ENCODE measurements at places on chromosomes 4 and X.

DNA sequence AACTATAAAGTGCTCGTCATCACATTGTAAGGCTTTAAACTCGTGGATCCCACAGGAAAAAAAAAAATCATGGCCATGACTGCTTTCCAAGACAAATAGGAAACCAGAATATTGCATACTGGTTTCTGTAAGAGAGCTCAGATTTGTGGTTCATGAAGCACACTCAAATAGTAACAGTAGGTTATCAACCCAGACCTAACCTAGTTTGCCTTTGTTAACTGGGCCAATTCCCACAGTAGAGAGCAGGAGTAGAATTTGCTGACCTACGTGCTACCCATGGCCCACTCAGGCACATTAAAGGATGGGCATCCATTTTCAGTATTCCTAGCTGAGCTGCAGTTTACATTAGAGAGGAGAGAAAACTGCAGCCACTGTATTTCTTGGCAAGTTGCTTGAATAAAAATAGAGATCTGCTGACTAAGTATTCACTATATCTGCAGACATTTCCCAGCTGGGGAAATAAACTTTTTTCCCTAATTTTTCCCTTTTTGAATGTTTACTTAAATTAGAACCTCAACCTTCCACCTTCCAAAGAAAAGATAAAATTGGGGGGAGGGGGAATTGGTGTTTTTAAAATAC lies 218.5 kb downstream of the SPANXN3 start:
- no peak for DNase-seq

GRCh38 chr4:63155561-63155960 lies 1253.7 kb downstream of the TECRL start:
- no peak for DNase-seq

DNA sequence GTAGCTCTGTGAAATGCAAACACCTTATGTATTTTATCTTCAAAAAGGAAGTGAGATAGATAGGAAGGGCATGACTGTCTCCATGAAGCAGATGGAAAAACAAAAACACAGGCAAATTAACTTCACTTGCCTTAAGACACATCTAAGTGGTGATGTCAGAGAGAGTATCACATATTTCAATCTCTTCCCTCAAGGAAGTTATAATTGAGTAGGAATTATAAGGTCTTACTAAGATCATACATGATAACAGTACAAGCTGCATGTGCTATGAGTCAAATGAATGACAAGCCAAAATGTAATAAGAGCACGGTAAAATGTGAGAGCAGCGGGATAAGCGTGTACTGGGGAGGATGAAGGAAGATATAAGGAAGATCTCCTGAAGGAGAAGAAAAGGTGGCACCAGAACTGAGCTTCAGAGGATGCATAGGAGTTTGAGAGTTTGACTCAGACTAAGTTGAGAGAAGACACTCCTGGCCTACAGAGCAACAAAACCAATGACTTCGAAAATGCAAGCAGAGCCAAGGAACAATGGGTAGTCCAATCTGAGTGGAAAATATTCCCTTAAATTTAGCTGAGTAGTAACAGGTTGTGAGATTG lies 43.3 kb upstream of the GALNT7 start:
- no peak for DNase-seq

- DNase-seq = no peak
Observed at GRCh38 chr4:40311811-40312346, 23.3 kb upstream of the CHRNA9 start.

DNA sequence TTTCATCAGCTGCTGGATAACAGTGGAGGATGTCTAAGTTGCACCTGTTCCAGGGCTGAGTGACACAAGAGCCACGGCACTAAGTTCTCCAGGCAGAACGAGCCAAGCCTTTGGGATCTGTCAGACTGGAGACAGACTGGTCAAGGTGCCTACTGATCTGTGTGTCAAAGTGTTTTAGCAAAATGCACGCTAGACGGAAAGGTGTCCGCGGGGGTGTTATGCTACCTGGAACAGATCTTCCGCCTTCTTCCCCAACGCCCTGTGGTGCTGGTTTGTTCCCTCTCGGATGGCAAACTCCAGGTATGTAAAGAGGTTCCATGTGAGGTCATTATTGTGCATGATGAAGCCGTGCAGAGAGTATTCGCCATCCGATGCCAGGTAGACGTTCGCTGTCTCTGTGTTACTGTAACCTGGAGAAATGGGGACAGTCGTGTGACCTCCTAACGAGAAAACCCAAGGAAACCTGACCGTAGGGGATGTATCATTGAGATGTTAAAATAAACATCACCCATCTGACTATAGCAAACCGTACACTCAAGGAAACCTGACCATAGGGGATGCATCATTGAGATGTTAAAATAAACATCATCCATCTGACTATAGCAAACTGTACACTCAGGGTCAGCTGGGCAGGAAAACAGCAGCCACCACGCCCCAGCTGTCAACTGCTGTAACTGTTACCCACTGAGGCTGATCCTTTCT lies 29.7 kb upstream of the SLC25A6 start:
- DNase-seq = no peak

DNA sequence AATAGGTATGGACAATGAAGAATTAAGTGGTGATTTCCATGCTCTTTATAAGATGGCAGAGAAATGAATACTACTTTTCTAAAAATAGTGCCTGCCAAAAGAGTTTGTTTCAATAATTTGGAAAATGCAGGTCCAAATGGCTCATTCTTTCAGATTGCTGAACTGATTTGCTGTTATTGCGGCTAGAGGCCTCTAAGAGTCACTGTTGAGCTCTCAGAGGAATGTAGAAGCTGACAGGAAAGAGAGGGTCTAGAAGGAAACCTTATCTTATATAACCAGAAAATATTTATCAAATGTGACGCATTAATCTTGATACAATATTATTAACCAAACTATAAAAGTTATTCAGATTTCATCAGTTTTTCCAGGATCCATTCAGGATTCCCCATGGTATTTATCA lies 65.7 kb upstream of the PAGE1 start:
- no peak for DNase-seq

DNA sequence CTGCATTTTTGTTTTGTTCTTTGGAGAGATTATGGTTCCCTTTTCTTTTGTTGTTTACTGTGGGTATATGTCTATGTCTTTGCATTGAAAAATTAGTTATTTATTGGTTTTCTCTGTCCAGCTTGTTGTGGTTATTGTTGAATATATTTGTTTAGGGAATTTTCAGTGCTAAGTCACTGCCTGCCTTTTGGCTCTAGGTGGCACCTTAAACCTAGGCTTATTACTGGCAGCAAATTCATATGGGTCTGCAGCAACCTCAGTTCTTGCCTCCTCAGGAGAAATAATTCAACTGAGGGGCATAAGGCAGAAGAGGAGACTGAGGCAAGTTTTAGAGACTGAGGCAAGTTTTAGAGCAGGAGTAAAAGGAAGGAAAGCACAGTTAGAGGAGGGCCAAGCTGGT lies 1157.3 kb upstream of the AGA start:
- DNase-seq = no peak

DNA sequence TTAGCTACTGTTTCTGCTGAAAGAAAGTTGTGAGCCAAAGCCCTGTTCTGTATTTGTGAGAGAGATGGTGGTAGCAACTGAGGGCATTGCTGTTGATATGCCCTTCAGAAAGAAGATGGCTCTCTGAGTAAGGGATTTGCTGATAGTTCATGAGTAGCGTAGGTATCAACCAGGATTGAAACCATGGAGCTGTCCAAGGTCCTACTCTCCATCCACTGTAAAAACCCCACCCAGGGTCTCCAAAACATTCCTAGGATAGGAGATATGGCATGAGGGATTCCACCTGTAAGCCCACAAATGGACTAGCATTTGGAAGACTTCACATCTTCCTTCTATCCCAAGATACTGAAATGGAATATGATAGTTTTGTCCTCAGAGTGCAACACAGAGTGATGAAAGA lies 277.1 kb upstream of the PRKX start:
- no peak for DNase-seq

DNA sequence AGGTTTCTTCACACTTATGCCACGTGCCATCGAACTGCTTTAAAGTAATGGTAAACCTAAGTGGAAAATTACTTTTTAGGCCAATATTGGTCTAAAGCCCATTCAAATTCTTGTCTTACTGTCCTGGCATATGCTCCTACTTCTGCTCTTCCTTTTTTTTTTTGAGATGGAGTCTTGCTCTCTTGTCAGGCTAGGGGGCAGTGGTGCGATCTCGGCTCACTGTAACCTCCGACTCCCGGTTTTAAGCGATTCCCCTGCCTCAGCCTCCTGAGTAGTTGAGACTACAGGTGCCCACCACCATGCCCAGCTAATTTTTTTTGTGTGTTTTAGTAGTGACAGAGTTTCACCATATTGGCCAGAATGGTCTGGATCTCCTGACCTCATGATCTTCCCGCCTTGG lies 129.0 kb upstream of the TECRL start:
- no peak for DNase-seq

DNA sequence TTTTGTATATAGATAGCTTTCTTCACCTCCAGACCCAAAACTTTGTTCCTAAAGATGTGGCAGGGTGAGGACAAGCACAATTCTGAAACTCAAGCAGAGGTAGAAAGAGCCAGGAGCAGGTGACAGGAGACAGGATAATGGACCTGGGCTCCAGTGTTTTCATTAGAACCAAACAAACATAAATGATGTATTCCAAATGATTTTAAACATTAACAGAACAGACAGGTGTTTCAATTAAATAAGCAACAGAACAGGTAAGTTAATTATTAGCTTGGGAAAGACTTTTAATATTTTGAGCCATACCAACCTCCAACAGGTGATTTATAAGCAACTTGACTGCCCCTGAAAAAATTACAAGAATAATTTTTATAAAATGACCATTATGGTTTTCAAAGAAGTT lies 459.4 kb upstream of the LCORL start:
- DNase-seq = no peak

DNA sequence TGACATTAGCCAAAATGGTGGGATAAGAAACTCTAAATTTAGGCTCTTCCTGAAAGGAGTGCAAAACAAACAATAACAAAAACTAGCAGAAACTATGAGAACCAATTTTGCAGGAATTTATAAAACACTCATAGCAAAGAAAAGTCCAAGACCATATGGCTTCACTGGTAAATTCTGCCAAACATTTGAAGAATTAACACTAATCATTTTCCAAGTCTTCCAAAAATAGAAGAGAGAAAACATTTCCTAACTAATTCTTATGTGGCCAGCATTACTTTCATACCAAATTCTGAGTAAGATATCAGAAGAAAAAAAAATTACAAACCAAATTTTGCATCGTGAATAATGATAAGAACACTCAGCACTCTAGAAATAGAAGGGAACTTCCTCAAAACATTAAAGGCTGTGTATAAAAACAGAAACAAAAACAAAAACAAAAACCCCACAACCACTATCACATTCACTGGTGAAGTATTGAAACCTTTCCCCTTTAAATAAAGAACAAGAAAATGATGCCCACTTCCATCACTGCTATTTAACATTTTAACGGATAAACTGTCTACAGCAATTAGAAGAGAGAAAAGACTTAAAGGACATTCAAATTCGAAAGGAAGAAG lies 524.3 kb upstream of the GALNTL6 start:
- no peak for DNase-seq

DNA sequence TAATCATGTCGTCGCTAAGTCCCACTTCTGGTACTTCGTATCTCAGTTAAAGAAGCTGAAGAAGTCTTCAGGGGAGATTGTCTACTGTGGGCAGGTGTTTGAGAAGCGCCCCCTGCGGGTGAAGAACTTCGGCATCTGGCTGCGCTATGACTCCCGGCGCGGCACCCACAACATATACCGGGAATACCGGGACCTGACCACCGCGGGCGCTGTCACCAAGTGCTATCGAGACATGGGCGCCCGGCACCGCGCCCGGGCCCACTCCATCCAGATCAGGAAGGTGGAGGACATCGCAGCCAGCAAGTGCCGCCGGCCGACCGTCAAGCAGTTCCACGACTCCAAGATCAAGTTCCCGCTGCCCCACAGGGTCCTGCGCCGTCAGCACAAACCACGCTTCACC lies 11.3 kb downstream of the PNCK start:
- no peak for DNase-seq

- no peak for DNase-seq
Observed at GRCh38 chr4:126715067-126715466, 917.7 kb upstream of the INTU start.

GRCh38 chrX:66015152-66015831 lies 24.6 kb downstream of the VSIG4 start:
- DNase-seq = no peak

DNA sequence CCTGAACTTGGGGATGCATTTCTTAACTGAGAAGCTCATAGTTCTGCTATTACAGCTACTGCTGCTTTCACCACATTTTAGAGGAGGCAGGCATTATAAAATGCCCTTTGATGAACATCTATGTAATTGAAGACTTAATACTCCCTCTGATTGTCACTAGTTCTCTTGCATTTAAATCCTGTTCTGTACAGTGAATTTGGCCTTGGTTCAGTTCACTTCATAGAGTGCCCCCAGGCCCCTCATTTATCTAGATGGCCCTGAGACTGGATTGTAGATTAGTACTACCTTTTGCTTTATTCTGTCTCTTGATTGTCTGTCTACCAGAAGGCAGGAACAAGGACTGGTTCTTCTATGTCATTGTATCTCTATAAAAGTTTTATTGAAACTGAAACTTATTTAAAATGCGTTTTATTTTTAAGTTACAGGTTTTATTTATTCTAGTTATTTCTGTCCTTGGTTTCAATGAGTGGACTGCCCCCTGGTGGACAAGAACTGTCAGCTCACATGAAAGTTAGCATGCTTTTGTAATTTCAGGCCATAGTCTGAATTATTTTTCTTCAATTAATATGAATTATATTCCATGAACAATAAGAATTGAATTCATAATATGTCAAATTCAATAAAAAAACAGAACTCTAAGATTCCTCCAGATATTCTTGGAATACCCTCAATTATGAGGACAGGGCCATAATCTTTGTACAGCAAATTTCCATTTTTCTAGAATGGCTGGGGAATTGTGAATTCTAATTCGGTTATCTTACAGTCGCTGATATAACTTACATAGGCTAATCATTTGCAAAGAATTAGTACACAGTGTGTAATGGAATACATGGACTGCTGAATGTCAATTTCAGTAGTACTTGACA lies 47.2 kb upstream of the TMEM33 start:
- no peak for DNase-seq

GRCh38 chr4:108263057-108263456 lies 94.3 kb upstream of the LEF1 start:
- DNase-seq = no peak

DNA sequence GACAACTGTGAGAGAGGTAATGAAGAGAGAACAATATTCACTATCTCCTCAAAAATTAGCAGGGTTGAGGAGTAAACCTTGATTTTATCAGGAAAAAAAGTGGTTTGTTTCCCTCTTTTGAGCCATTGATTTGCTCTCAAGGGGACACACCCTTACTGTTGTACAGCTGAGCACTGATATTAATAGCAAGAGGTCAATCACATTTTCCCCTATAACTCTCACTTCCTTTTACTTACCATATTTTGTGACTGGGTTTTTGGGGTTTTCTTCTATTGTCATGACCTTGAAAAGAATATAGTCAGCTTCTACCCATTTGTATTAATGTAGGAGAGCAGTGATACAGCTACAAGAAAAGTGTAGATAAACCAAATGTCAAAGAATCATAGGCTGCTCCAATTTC lies 70.2 kb upstream of the LONRF3 start:
- no peak for DNase-seq

DNA sequence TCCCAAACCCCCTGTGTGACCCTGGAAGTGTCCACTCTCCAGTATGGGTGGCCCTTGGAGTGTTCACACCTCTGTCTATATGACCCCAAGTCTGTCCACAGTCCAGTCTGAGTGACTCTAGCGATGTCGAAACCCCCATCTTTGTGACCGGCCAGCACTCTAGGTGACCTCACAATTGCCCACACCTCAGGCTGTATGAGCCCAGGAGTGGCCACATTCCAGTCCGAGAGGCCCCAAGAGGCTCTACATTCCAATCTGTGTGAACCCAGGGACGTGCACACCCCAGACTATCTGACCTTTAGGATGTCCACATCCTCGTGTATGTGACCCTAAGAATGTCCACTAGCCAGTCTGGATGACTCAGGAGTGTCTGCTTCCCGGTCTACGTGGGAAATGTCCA lies 7.3 kb upstream of the GLOD5 start:
- no peak for DNase-seq
